ENCODE measurements at places on chromosomes 1 and 21. TPM values are rescaled to one million over a fixed set of nuclear protein-coding genes. Genes with fewer than 3 reads are reported as not detected.
A peak's percentile ranks its signal among the peaks of the same experiment; 100 is the strongest.

GRCh38 chr1:1080122-1080757 is 6.1 kb upstream of the RNF223 start:
- DNase-seq = peak; percentile 98

- DNase-seq = peak; percentile 63
Measured at GRCh38 chr1:234862944-234863515, 253.1 kb upstream of the IRF2BP2 start.

GRCh38 chr1:6471086-6471969 is 5.4 kb upstream of the TNFRSF25 start:
- DNase-seq = no peak

DNA sequence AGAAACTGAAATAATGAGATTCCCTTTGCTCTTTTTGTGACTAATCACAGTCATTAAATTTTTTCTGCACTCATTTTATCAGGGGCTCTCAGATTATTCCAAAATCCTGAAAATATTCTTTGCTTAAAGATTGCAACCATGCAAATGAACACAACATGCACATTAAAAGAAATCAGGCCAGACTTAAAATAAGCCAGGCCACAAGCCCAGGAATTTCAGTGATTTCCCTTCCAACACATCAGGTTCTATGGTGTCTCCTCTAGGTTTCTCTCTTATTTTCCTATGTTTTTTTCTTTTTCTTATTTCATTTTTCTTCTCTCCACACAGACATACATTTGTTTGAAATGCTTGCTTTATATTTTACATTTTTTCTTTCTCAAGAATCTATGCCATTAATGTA is 65.3 kb downstream of the NIBAN1 start:
- DNase-seq = no peak

DNA sequence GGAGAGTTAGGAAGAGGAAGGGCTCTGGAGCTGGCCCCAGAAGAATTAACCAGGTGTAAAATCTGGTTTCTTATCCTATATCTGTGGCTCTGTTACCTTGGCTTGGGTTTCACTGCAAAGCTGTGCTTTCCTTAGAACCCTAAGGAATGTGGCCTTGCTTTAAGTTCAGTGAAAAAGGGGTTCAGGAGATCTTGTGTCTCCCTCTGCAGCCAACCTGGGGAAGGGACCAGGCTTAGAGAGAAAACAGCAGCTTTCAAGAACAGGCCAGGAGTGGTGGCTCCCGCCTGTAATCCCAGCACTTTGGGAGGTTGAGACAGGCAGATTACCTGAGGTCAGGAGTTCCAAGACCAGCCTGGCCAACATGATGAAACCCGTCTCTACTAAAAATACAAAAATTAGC is 16.1 kb upstream of the MYCL start:
- DNase-seq = no peak

- no peak for DNase-seq
Measured at GRCh38 chr1:237181743-237182317, 139.8 kb downstream of the RYR2 start.

The TRIM67 gene
- total RNA-seq = 0.29 TPM

The NUAK2 gene
- 3.6 TPM for total RNA-seq

The OR2L8 gene
- total RNA-seq = not detected

The GFI1 gene
- under 0.01 TPM for total RNA-seq

The TTC4 gene
- 27.9 TPM for total RNA-seq

The LACTBL1 gene
- total RNA-seq = under 0.01 TPM

All from osteoblast (primary cell).